Non-pigmented ciliary epithelial cell (primary cell): ENCODE measurements at places on chromosomes 4 and X.
A peak's percentile ranks its signal among the peaks of the same experiment; 100 is the strongest.

- no peak for DNase-seq
Observed at GRCh38 chr4:74855879-74856278, 61.6 kb upstream of the BTC start.

DNA sequence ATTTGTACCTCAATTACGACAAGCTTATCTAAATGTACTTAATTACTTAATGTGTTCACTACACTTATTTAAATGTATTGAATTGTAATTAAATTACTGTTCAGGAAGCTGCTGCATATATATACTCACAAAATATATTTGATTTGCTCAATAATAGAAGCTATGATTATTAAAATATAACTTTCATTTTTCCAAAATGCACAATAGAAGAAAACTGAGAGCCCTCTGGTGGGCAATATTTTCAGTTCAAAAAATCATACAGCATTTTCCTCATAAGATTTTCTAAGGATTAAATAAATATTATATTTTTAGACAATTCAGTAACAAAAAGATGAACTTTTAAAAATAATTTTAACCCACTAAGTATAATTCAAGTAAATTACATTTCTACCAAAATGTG lies 217.3 kb downstream of the DKK2 start:
- no peak for DNase-seq

DNA sequence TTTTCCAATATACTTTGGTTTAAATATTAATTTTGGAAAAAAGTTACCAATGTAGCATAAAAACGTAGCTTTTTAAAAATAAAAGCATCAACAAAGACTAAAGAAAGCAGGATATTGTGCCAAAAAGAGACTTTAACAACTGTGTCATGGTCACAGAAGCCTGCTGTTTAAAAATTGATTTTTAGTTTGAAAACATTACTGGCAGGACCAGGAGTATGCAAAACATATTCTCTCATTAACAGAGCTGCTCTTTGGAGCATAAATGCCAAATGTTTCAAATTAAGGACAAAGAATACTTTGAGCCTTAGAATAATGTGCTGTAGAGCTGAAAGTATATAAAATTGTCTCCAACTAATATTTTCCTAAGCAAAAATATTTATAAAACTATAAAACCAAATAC lies 279.0 kb downstream of the ARAP2 start:
- no peak for DNase-seq

GRCh38 chr4:3676907-3677747 lies 89.1 kb upstream of the ADRA2C start:
- no peak for DNase-seq

- no peak for DNase-seq
Observed at GRCh38 chrX:8242431-8243020, 71.5 kb upstream of the VCX2 start.

- DNase-seq: no peak
Observed at GRCh38 chr4:141027421-141027820, 105.8 kb downstream of the RNF150 start.

GRCh38 chr4:164081801-164082200 lies 587.3 kb downstream of the TMA16 start:
- DNase-seq: no peak

- DNase-seq: peak; percentile 1
Observed at GRCh38 chr4:122224348-122224747, 72.2 kb downstream of the BLTP1 start.

- DNase-seq: no peak
Observed at GRCh38 chr4:5711479-5712184, 631 bp downstream of the EVC start.

- DNase-seq: no peak
Observed at GRCh38 chr4:45550766-45551366, 573.0 kb downstream of the GABRG1 start.

- DNase-seq: no peak
Observed at GRCh38 chr4:53057679-53058078, 195.6 kb downstream of the RASL11B start.

- peak; percentile 76 for DNase-seq
Observed at GRCh38 chr4:102826890-102827673, at the start of gene UBE2D3. Gene UBE2D3 (minus strand): TSS chr4:102827551. CDS start chr4:102826508, 1,043 bp downstream.

GRCh38 chr4:153877898-153878297 lies 89.0 kb upstream of the SFRP2 start:
- DNase-seq: no peak

- no peak for DNase-seq
Observed at GRCh38 chr4:100826808-100827548, 309.2 kb upstream of the EMCN start.

DNA sequence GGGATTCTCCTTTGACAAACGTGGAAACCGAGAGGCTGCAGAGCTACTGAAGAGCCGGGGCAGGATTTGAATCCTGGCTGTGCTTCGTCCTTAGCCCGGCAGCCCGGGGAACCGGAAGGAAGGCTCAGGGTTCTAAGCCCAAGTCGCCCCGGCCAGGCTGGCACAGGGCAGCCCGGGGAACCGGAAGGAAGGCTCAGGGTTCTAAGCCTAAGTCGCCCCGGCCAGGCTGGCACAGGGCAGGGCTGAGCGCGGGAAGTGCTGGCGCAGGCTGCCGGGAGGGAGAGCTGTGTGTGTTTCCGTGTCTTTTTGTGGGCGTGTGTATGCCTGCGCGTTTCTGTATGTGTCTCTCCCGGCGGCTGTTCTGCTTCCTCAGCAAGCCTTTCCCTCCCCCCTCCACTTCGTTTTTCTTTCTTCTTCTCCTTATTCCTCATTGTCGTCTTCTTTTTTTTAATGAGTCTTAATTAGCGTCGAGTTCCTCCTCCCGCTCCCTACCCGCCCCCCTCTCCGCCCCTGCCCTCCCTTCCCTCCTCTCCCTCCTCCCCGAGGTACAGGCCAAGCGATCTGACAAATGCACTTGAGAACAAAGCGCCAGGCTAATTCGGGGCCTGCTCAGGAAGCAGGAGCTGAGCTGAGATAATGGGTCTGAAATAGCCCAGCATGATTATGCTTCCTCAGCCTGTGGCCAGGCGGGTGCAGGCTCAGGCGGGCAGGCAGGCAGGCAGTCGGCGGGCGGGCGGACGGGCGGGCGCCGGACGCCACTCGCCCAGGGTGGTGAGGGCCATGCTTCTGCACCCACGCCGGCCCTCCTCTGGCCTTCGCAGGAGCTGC lies 65.9 kb downstream of the EFNB1 start:
- DNase-seq: no peak

DNA sequence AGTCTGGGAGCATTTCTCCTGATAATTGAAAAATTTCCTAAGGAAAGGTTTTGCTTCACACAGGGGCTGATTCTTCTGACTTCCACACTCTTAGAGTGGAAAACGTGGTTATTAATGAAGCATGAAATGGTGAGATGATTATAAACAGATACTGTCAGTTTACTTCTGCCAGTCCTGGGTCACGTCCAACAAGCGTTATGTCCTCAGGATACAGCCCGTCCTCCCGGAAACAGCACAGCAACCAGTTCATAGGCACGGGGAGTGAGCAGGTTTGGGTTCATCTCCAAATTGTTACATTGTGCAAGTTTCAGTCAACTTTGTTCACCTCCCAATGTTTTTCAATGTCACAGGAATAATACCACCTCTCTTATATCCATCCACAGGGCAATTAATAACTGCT lies 98.8 kb downstream of the NPNT start:
- no peak for DNase-seq

DNA sequence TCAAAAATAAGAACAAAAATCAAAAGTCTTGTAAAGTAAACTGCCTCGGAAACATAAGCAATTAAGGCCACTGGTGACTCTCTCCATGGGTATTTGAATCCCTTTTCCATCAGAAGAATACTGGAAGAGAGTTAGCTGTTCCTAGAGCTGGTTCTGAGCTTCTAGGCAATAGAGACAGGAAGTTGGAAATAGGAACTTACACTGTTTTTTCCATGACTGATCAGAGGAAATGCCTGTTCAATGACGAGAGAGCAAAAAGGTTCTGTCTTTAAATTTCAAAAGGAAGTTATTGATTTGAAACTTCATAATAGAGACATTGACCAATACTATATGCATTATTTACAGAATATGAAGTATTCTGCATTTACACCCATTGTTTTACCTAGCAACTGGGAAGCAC lies 503.5 kb upstream of the ARX start:
- no peak for DNase-seq

DNA sequence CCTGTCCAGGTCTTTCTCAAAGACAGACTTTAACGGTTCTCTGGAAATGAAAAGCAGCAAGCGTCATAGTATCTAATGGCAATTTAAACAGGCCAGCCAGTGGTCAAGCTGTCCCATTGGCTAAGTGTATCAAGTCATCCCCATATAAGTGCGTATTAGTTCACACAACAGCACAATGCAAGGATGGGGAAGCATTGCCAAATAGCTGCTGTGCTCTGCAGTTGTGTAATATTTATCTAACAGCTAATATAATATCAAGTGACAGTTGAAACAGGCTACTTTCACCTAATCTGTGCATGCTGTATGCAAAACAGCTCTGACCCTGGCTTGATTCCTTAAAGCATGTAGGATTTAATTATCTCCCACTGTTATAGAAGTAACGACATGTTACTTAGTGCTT lies 134.8 kb upstream of the PPARGC1A start:
- DNase-seq: no peak

GRCh38 chr4:183554346-183554686 lies 49.5 kb downstream of the ING2 start:
- DNase-seq: no peak

DNA sequence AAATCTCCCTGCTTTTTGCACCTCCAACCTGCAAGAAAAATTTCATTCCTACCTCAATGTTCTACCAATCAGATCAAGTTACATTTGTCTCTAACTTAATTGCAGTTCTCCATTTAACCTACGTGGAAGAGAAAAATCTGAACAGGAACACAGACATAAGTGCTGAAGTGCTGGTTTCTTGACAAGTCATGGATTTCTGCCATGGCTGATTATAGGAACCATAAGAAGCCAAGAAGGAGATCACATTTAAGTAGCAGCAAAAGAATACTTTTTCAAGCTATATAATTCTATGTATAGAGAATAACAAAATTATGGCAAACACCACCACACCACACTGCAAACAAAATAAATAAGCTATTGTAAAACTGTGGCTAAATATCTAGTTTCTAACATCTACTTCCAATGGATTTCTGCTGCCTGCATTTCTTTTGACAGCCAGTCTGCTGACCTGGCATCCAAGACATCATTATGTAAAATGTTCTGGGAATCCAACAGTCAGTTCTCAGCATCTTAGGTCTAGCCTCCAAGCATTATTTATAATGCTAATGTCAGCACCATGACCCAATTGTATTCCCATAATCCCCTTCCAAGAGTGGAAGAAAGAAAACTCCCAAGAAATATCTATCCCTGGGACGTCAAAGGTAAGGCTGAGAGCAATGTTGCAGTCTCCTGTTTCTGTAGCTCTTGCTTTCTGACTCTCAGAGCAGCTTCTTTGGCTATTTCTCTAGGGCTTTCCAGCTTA lies 50.8 kb upstream of the GAB1 start:
- DNase-seq: no peak

- no peak for DNase-seq
Observed at GRCh38 chr4:169254546-169254983, 16.2 kb downstream of the SH3RF1 start.

DNA sequence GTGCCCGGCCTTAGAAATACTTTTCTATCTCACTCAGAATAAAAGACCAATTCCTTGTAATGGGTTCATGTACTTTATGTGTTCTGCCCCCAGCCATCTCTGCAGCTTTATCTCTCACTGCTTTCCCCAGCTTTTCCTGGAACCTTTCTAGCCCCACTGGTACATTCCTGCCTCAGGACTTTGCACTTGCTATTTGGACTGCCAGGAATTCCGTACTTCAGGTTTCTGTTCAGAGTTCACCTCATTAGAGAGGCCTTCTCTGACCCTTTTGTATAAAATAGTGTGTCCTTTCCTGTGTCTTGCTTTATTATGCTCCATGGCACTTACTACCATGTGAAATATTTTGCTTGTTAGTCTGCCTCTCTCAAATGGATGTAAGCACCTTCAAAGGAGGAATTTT lies 112.5 kb downstream of the PDLIM5 start:
- DNase-seq: no peak

DNA sequence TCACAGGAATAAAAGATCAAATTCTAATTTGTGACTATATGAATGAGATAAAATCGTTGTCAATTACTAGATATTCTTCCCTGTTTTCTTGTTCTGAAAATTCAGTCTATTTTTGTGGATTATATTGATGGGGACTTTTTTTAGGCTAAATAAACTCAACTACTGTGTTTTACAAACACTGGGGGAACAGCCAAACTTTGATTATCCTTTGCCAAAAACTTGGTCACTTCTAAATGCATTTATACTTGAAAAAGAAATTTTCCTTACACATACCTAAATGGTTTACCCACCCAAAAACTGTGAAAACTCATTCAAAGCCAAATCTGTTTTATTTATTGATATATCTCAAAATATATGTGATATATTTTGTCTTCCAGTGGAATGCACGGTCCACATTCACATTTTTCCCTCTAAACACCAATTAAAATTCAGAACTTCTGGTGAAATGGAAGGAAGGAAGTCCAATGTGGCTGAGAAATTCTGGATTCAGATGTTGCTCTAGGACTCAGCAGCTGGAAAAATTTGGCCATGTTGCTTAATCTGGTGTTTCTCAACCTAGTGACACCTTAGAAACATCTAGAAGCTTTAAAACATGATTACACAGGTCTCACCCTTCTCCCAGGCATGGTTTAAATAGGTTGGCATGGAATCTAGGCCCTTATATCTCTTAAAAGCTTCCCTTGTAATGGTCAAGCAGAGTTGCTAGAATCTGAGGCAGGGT lies 28.6 kb upstream of the ARHGAP24 start:
- no peak for DNase-seq

GRCh38 chrX:8404471-8404870 lies 60.2 kb upstream of the VCX3B start:
- peak; percentile 35 for DNase-seq

DNA sequence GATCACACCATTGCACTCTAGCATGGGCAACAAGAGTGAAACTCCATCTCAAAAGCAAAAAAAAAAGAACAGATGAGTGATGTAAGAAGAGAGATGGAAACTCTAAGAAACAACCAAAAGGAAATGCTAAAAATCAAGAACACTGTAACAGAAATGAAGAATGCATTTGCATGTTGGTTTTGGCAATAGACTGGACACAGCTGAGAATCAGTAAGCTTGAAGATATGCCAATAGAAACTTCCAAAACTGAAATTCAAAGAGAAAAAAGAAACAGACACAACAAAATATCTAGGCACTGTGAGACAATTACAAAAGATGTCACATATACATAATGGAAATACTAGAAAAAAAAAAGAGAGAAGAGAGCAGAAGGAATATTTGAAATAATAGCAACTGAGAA lies 93.7 kb downstream of the BEND2 start:
- DNase-seq: no peak

DNA sequence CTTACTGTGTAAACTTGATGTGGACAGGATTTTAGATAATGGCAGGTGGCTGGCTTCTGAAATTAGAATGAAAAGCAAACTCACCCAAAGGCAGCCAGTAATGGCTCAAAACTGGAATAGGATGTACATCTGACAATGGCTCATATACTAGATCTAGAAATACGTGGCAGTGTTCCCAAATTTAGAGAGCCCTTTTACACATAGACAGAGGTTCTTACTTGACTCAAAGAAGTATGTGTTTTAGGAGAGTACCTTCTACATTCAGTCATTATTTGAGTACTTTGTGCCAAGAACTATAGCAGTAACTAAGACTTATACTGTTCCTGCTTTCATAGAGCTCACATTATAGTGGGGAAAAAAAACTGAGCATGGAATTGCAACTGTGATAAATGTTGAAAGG lies 48.0 kb downstream of the UBE2K start:
- DNase-seq: no peak
